ENCODE measurements at places on chromosomes 6 and 20. TPM values are rescaled to one million over a fixed set of nuclear protein-coding genes. Genes with fewer than 3 reads are reported as not detected.

Gene PTPRT
- not detected for total RNA-seq

Gene LPA
- not detected for total RNA-seq

Gene HLA-DRB5
- 5.3 TPM for total RNA-seq

Gene BMP7
- total RNA-seq: not detected

DNA sequence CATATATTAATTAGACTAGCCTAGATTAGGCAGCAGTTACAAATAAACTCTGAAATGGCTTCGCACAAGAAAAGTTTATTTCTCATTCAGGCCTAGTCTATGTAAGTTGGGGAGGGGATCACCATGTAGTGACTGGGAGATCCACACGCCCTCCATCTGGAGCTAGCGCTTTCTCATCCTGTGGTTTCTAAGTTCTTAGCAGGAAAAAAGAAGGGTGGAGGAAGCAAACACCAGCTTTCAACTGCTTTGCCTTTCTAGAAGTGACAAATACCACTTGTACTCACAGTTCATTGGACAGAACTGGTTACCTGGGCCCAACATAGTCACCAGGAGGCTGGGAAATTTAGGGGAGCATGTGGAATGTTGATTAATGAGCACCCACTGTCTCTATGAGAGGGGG, 46.6 kb downstream of the NDUFAF5 start:
- no peak overlapping the region for H3K27ac ChIP-seq
- H3K27me3 ChIP-seq: peaks cover 20% of the 10 kb centered on the region
- H3K4me3 ChIP-seq: no peak overlapping the region
- no peaks in the 10 kb centered on the region for H3K4me1 ChIP-seq

Data from activated CD8-positive, alpha-beta memory T cell treated with anti-CD3 and anti-CD28 coated beads, Interleukin-2, amount 10 ng/mL, durations not matched to agents 7 days and 5 days (primary cell).